T-helper 1 cell (primary cell): ENCODE measurements at places on chromosomes 4 and X.

DNA sequence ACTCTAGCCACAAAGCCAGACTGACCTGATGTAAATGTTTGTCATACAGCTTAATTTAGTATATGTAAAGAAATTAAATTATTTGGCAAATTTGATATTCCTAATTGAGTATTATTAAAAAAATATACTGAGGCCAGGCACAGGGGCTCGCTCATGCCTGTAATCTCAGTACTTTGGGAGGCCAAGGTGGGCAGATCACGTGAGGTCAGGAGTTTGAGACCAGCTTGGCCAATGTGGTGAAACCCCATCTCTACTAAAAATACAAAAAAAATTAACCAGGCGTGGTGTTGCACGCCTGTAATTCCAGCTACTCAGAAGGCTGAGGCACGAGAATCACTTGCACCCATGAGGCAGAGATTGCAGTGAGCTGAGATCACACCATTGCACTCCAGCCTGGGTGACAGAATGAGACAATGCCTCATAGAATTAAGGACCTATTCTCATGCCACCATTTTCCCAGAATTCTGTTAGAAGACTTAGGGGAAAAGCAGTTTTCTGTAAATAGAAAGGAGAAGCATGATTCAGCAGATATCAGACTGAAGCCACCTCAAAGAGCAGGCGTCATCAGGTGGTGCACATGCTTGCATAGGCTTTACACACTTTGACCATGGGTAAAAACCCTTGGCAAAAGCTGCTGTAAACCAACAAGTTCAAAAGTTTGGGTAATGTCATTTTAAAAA is 6.1 kb downstream of the UBQLN2 start:
- DNase-seq, result no peak

DNA sequence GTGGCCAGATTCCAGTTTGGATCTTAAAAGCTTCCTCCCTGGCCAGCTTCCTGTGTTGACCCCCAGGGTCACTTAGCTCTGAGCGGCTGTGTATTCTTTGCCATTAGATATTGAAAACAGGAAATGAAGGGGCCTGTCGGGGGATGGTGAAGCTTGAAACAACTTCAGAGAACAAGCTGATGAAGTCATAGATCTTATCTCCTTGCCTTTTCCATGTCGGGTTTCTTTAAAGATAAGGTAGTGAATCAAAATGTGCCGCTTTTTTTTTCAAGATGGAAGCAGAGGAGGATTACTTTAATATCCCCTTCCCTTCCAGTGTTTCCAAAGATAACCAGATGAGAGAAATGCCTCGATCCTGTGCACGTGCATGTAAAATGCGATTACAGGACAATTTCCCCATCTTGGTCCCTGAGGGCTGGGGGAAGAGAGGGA is 508.5 kb downstream of the MID1IP1 start:
- peak; percentile 7 for DNase-seq

DNA sequence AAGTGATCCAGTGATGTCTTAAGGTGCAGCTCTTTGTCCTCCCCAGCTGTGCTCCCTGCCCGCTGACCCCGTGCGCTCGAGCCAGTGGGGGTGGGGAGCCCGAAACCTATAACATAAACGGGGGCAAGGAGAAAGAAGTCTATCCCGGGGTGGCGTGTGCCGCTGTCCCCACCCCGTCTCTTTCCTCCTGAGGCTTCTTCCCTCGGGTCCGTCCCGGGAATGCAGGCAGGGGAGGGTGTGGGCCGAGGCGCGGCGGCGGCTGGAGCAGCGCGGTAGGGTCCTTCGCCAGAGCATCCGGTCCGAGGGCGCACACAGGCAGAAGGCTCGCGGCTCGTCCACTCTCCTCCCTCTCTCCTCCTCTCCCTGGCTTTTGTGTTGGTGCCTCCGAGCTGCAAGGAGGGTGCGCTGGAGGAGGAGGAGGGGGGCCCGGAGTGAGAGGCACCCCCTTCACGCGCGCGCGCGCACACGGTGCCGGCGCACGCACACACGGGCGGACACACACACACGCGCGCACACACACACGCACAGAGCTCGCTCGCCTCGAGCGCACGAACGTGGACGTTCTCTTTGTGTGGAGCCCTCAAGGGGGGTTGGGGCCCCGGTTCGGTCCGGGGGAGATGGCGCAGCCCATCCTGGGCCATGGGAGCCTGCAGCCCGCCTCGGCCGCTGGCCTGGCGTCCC is at the start of gene RAB33A:
Gene RAB33A, plus strand, starts transcription at position 517 of the 681 bp plus-strand sequence. Its CDS starts 101 bp downstream, at position 618.
- DNase-seq, result peak; percentile 75

- DNase-seq, result no peak
These were observed 47.1 kb upstream of the PPP2R3B start for GRCh38 chrX:433771-434170.

GRCh38 chrX:51257490-51257889 is 75.1 kb upstream of the NUDT10 start:
- no peak for DNase-seq

GRCh38 chrX:30301963-30302362 is 7.2 kb downstream of the NR0B1 start:
- DNase-seq, result no peak

- no peak for DNase-seq
These were observed 5.4 kb upstream of the MSX1 start for GRCh38 chr4:4853921-4854648.

GRCh38 chr4:147003956-147004809 is 58.5 kb upstream of the TTC29 start:
- no peak for DNase-seq

GRCh38 chr4:2714061-2714770 is 41.9 kb downstream of the TNIP2 start:
- no peak for DNase-seq

- DNase-seq, result no peak
These were observed 5.8 kb downstream of the SRPX start for GRCh38 chrX:38214551-38215531.

GRCh38 chrX:150291014-150291413 is 72.1 kb upstream of the MAMLD1 start:
- DNase-seq, result no peak

DNA sequence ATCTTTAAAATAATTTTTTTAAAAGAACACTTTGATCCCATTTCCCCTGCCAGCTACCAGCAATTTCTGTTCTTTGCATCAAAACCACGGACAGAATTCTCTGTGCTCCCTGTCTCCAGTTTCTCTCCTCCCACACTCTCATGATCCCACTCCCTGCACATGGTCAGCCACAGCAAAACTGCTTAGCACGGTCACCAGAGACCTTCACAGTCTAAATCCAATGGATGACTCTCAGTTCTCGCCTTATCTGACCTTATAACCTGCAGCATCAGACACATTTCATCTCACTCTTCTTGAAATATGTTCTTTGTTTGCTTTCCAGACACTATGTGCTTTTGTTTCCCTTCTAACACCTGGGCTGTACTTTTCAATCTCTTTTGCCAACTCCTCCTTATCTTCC is 131.5 kb downstream of the NR3C2 start:
- DNase-seq, result no peak

DNA sequence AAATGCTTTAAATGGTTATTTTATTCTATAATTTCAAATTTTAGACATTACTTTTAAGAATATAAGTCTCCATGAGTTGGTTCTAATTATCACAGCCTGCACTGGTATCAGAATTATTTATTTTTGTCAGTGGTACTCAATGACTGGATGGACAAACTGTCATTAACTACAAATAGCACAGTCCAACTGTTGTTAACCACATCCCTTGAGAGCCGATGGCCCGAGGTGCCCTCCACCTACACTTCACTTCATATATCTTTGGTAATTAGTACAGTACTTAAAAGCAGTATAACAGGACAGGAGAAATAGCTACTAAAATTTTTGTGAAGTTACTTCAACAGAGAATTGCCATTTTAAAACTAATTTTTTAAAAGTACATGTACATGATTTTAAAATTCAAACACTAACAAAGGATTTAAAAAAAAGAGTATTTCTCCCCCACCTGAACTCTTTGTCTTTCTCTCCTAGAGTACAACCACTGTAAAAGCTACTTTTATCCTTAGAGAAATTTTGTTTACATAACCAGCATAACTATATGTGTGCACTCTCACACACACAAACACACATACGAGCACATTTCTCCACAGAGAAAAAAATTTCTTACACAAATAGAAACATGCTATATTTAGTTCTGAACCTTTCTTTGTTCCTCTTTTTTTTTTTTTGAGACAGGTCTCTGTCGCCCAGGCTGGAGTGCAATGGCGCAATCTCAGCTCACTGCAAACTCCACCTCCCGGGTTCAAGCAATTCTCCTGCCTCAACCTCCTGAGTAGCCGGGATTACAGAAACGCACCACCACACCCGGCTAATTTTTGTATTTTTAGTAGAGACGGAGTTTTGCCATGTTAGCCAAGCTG is 6.5 kb downstream of the TIFA start:
- DNase-seq, result no peak

- no peak for DNase-seq
These were observed 36.7 kb upstream of the GRXCR1 start for GRCh38 chr4:42855779-42856178.

DNA sequence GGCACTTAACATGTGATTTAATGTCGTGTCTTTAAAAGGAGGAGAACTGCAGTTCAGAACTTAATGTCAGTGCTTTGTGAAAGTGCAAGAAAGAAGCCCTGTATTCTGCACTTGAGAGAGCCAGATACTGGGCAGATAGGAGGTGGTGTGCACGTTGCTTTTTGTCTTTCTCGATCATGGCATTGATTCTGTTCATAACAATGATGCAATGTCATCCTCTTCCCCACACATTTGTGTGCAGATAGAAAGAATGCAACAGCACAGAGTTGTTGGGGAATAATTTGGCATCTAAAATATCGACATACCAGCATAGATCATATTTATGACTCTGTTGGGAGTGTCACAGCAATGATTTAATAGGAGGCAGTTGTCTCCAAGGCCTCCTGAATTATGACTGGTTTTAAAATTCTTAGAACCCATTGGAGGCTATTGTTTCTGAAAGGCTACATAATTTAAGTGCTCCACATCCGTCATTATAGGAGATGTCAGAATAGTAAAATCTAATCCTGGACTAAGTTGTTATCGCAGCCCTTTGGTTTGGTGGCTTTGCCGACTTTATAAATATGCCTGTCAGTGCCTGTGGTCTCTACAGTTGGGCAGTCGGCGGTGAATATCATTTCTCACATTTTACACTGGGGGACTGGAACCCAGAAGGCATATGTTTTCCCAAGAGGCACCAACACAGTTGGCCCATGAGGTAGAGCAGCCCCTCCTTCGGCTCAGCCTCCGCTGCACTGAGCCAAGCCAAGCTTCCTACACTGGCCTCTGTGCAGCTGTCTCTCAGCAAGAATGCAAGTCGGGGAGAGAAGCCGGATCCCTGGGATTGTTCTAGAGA is 124.9 kb downstream of the PTTG2 start:
- no peak for DNase-seq

- no peak for DNase-seq
These were observed 1.2 kb downstream of the ARHGAP6 start for GRCh38 chrX:11664211-11665167.

- peak; percentile 44 for DNase-seq
These were observed 34.5 kb upstream of the CYBB start for GRCh38 chrX:37745354-37745753.

DNA sequence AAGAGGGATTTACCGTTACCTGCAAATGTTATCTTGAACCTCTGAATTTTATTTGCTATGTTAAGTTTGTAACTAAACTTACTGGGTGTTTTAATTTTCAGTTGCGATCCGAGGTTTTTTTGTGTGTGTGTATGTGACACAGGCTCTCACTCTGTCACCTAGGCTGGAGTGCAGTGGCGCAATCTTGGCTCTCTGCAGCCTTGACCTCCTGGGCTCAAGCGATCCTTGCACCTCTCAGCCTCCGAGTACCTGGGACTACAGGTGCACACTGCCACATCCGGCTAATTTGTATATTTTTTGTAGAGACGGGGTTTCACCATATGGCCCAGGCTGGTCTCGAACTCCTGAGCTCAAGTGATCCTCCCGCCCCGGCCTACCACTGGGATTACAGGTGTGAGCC is 18.5 kb downstream of the PDK3 start:
- no peak for DNase-seq

- no peak for DNase-seq
These were observed 3.0 kb upstream of the SEC31A start for GRCh38 chr4:82893942-82894341.

- DNase-seq, result no peak
These were observed 27.1 kb upstream of the STBD1 start for GRCh38 chr4:76279462-76279861.

- no peak for DNase-seq
These were observed 73.4 kb upstream of the MAGEB2 start for GRCh38 chrX:30141966-30142365.

DNA sequence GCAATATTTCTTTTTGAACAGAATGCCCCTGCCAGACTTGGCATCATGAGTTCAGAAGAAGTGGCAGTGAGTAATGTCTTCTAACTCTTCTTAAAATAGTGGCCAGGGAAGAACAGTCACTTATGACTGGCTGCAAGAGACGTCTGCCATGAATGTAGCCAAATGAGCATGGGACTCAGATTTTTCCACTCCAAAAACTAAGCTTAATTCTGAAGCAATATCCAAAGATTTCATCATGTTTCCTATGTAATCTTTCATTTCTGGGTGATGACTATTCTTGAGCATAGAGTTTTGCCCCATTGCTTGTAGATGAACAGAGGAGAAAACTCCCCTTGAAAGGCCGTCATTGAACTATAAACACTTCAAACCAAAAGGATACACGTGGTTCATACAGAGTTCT is 11.8 kb downstream of the AMBN start:
- DNase-seq, result no peak

DNA sequence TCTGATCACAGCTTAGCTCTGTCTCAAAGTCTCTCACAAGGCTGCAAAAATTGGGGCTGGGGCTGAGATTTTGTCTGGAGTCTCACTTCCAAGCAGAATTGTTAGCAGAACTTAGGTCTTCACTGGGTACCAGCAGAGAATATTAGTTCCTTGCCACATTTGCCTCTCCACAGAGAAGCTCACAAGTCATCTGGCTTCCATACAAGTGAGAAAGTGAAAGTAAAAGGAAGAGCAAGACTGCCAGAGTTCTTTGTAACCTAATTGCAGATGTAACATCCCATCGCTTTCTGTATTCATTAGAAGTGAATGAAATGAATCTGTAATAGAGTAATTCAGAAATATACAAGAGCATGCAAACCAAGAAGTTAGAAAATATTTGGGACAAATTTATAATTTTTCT is 624.1 kb upstream of the GNPDA2 start:
- no peak for DNase-seq

DNA sequence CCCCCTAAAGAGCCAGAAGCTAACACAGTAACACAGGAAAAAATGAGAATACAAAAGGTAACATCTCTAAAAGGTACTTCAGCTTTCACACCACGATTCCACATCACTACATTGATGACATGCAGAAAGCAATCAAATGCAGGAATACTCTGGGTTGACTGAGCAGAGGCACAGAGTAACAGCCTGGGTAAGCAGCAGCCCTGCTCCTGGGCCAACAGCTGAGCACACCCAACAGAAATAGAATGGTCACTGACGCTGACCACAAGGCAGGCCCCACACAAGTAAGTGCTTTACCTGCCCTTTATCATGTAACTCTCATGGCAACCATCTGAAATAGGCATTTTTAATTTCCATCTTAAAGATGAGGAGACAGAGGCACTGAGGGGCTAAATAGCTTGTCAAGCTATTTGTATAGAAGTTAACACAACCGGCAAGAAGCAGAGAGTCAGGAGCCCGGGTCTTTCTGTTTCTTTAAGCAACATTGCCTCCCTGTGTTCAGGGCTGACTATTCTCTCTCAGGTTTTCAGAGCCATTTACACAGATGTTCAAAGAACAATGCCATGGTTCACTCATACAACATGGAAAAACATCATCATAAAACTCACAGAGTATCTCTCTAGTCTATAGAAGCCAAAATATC is 168.9 kb downstream of the ZNF674 start:
- DNase-seq, result peak; percentile 37

GRCh38 chr4:26397086-26397485 is 76.3 kb downstream of the RBPJ start:
- DNase-seq, result no peak

GRCh38 chrX:12988797-12989196 is 13.9 kb downstream of the TMSB4X start:
- DNase-seq, result no peak
